ENCODE measurements at places on chromosomes 5 and 9. TPM values are rescaled to one million over a fixed set of nuclear protein-coding genes. Genes with fewer than 3 reads are reported as not detected.

GRCh38 chr5:55711507-55712022 is 559 bp downstream of the SLC38A9 start:
- no peak for DNase-seq

DNA sequence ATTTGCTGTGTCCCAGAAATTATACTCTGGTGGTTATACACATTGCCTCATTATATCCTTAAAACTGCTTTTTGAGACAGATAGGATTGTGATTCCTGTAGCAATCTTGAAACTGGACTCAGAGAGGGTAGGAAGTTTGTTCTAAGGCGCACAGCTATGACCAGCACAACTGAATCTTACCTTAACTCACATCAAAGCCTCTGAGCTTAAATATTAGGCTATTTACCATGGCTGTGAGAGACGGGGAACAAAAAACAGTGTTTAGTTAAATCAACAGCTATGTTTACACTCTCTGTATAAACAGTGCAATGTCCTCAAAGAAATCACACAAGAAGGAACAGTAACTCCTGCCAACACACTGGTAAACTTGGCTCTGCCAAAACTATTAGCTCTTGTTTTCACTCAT is 50.9 kb upstream of the TUT7 start:
- no peak for DNase-seq

DNA sequence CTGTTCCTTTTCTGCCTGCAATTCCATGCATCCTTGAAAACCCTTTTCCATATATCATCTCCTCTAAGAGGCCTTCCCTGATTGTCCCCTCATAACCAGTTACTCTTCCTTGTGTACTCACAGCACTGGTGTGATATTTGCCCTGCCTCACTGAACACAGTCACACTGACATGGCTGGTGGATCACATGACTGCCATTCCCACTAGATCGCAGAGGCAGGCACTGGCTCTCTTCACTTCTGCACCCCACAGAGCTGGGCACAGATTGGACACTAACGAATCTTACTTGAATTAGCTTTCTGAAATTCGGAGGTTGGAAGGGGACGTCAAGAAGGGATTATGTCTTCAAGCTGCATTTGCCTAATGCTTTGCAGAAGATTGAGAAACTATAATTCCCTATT is 208.0 kb downstream of the PAPPA start:
- no peak for DNase-seq

DNA sequence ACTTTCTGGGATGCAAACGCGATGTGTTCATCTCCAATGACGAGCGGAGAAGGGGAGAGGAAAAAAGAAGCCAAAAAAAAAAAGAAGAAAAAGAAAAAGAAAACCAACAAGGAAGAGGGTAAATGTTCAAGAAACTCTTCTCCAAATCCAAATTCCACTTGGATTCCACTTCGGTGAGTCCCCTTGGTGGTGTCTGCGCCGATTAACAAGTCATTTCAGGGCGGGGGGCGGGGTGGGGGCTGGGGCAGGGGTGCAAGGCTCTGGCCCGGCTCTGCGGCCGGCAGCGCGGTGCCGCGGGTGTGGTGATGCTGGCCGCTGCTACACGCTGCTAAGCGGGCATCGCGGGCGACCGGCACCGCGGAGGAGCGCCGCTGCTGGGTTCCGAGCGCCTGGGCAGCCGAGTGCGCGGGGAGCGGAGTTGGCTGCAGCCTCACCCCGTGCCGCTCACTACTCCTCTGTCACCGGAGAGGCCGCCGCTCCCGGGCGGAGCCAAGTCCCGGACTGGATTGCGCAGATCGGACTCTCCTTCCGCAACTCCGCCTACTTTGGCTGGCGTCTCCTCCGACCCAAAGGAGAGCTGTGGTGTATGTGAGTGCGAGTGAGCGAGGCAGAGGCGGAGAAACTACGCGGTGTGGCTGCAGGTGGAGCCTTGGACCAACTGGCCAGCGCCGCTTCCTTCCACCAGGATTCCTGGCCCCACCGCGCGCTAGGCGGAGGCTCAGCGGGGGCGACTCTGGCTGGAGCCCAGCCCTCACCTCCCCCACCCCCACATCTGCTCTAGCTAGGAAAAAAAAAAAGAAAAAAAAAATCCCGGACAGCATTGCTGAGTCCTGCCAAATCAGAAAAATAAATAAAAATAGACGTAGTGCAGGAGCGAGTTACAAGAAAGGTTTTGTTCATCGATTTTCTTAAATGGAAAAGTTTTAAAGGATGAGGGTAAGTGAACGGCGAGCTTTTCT is at the start of gene SEMA6A:
Gene SEMA6A (minus strand): TSS at position 457 of the 959 bp plus-strand sequence. CDS start 69,879 bp downstream, outside the sequence.
- peak; percentile 72 for DNase-seq

DNA sequence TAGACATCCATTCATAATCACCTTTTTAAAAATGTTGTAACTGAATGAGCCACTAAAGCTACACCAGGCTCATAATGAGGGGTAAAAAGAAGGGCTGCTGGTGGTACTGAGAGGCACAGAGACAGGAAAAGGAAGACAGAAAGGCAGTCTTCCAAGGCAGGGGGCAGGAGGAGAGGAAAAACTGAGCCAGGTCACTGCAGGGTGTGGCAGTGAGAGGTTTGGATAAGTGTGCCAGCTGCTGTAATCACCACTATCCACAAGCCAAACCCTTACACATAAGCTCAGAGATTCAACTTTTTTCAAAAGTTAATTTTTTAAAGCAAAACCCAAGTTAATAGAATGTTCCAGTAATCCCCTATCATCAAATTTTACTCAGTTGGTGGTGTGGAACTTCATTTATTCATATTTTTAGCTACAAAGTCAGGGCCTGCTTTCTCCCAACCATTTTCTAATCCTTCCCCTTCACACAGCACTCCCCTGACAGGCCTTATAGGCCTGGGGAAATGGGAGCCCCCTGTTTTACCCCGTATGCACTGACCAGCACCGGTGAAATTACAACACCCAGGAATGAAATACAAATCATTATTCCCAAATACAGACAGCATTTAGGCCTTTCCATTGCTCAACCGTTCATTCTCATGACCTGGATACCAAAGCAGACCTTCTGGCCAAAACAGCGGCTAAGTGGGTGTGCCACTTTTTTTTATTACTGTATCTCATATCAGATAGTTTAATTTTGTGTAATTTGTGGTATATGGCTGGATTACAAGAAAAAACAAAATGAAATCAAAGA is 76.3 kb downstream of the EFNA5 start:
- DNase-seq, result no peak

- peak; percentile 54 for DNase-seq
These were observed 1.0 kb upstream of the TLE1 start for GRCh38 chr9:81690251-81690851.

- DNase-seq, result no peak
These were observed 20.6 kb downstream of the EMB start for GRCh38 chr5:50420343-50420935.

DNA sequence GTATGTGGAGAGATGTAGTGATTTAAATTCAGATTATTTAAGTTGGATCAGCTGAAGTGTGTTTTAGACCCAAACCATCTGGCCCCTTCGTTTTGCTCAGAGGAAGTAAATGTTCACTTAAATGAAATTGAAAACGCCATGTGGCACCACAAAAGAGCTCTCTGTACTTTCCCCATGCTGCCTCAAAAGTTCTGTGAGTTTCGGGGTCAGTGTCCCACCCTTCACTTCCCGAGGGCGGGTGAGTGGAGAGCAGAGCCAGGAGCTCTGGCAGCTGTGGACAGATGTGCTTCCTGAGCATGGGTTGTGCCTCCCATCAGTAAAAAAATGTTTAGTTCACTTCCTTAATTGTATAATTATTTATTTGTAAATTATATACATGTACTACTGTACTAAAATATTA is 48.4 kb downstream of the PSD2 start:
- DNase-seq, result no peak

- no peak for DNase-seq
These were observed 51.2 kb downstream of the USP20 start for GRCh38 chr9:129886226-129887174.

DNA sequence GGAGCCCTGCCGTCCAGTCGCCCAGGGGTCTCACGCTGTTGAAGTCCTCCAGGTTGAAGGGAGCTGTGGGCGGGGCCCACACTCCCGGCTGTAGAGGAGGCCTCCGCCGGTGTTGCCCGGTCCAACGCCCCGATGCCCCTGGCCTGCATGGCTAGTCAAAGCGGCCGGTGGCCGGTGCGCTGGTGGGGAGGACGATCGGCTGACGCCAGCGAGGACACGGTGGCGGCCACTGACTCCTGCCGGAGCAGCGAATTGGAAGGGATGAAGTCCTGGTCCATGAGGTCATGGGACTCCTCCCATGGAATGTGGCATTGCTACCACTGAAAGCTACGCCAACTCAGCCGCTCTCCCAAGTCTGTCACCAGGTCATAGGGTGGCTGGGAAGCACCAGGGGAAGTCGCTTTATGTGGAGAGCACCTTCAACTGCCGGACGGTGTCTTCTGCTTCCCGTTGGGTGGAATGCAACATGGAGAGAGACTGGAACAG is 11.8 kb downstream of the RCL1 start:
- no peak for DNase-seq

DNA sequence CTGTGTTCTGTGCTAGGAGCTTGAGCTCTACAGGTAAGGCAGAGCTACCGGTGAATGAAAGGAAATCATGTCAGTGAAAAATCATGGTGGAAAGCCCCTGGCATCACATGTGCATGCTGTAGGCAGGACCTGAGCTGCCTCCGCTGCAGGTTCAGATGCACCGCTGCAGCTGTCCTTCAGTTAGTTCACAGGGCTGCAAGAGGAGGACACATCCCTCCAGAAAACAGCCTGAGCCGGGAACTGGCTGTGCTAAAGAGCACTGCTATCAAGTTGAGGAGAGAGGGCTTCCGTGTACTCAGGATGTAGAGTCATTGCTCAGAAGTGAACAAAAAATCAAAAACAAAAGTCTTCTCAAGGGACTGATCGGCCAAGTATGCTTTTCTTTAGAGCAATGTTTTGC is 138.6 kb downstream of the ERCC6L2 start:
- DNase-seq, result no peak

DNA sequence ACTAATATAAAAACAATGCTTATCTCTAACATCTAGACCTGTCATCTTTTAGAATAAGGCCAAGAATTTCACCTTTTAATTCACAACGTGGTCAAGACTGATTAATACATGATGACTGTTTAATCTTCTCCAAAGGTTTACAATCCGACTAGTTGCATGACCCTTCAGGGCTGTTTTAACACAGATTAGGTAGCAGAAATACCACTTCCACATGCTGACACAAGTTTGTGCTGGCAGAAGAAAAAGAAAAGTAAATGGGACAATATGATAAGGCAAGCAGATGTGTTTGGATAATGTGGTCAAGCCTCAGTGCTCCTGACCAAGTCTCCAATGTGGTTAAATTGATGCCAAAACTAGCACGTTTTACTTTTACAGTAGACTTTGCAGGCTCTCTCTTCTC is 31.1 kb downstream of the SEMA6A start:
- DNase-seq, result peak; percentile 50

DNA sequence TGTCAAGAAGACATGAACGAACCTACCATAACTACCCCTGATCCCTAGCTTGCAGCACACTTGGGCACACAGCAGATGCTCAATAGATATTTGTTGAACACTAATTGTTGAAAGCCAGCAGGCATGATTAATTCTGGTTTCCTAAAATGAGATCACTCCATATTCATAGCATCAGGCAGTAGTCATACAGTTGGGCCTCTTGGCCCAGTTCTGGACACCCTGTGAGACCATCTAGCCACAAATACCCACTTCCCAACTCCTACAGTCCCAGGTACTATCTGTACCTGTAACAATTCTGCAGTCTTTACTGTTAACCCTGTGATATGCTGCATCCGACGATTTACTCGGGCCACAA is 24.2 kb downstream of the P4HA2 start:
- DNase-seq, result peak; percentile 17

DNA sequence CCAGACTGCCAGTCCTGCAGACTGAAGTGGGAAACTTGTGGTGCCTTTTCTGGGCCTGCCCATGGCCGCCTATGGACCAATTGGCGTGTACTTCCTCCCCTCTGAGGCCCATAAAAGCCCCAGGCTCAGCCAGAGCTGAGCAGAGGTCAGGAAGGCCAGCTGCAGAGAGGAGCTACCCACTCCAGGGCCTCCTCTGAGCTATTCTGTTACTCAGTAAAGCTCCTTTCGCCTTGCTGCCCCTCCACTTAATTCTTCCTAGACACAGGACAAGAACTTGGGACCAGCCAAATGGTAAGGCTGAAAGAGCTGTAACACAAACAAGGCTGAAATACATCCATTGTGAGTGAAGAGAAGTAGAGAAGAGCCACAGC is 106.4 kb downstream of the C9orf50 start:
- no peak for DNase-seq

DNA sequence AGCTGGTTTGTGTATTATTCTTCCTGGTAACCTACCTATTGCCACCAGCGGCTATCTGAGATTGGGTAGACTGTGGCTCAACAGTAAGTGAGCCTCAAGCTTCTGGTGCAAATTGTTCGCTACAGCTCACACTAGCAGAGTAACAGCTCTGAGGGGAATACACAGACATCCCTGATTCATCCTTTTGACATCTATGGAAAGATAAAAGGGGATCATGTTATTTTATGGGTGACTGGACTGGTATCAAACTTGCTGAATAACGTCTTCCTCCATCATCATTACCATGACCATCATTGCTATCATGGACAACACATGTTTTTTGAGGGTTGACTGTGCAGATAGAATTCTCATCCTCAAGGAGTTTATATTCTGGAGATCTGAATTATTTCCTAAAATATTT is 129.6 kb downstream of the PIK3R1 start:
- DNase-seq, result no peak

- no peak for DNase-seq
These were observed 151.2 kb downstream of the SNCAIP start for GRCh38 chr5:122463221-122463620.

DNA sequence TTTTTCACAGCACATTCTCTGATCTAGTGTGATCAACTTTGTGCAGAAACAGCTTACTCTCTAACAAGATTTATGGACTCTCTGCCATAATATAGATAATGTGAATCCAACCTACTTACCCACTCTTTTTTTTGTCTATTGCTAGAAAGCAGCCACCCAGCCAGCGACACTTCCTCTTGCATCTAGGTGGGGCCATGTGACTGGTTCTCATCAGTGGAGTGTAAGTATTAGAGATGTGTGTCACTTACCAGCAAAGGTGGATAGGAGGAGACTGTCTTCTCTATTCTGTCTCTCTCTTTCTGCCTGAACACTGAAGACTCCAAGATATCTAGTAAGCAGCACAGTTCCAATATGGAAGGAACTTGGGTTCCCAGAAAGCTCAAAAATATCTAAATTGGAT is 174.8 kb downstream of the MCTP1 start:
- no peak for DNase-seq

Gene GLRA1
- total RNA-seq, result not detected

Gene SEMA4D
- total RNA-seq, result 0.12 TPM

Gene CHSY3
- 0.48 TPM for total RNA-seq

Gene PCDH1
- total RNA-seq, result 2.2 TPM

Gene NDUFA8
- 30.6 TPM for total RNA-seq

Gene MYMK
- total RNA-seq, result not detected

Gene SPEF2
- total RNA-seq, result 0.84 TPM

Gene DAP
- total RNA-seq, result 33.2 TPM

Gene SLC6A18
- not detected for total RNA-seq

Gene MGAT1
- 56.8 TPM for total RNA-seq

Gene RASEF
- 1.3 TPM for total RNA-seq
